G401 (cell line): ENCODE measurements at places on chromosomes 13 and 19. TPM values are rescaled to one million over a fixed set of nuclear protein-coding genes. Genes with fewer than 3 reads are reported as not detected.
A peak's percentile ranks its signal among the peaks of the same experiment; 100 is the strongest.

DNA sequence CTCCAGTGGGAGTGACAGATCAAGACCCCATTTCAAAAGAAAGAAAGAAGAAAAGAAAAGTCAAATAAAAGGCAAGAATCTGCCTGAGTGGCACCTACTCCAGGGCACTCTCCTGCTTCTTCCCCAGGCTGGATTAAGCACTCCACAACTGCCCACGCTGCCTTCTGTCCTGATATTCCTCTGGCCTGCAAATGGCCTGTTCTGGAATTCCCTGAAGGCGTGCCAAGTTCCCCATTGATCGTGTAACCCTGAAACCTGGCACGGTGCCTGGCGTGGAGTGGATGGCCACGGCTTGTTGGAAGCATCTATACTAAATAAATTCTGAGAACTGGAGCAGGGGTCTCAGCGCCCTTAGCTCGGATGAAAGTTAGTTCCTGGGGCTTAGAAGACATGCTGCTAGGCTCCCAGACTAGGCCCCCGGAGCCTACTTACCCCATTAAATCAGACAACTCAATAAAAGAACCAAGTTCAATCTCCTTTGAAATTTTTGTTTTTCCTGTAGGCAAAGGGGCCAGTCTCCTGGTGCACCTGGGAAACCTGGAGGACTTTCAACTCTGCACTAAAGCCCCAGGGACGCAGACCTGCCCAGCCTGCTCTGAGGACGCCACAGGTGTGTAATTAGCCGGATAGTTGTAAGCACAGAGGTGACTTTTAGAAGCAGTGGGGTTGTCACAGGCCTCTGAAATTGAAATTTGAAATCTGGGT is 21.9 kb downstream of the ANKRD27 start:
- peak; percentile 67 for DNase-seq

DNA sequence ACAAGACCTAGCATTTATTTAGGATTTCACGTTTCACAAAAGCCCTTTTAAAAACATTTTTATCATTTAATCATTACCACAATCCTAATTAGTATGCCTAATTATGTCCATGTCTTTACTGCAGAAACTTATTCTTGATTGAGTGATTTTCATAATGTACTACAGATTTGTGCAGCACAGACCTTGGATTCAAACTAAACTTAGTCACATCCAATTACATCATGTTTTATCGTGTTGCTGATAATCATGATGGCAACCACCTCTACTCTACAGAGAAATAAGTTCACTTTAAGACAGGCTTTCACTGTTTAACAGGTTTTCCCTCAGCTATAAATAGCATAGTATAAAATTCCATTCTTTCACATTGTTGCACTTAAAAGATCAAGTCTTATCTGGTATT is 240.9 kb upstream of the RFC3 start:
- DNase-seq: no peak

DNA sequence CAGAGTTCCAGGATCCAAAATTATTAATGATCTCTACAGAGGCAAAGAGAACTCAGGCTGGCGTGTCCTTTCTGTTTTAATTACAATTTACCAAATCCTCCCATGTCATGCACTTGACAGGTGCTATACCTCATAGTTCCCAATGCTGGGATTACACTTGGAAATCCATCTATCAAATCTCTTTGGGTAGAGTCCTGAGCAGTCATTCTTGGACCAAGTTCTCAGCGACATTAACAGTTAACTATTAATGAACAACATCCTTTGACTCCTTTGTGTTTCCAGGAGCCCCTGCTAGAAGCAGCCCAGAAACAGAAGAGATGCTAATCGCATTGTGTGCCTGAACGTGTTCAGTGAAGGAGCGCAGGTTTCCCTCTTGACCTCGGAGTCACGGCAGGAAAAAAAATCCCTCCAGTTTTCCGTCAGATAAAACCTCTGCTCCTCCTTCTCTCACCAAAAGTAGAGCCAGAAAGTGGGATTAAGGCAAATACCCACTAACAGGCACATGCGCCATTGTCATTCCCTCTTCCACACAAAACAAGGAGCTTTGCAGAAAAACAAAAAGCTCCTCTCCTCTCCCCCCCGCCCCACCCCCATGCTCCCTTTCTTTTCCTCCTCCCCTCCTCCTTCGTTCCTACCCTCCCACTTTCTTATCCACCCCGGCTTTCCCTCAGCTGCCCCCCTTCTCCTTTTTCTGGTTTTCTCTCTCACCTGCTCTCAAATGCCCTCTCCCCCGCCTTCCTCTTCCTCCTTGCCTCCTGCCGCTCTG is 224.7 kb downstream of the ZIC5 start:
- no peak for DNase-seq

The CACNG7 gene
- 6.9 and 11.0 TPM in 2 replicates for total RNA-seq

DNA sequence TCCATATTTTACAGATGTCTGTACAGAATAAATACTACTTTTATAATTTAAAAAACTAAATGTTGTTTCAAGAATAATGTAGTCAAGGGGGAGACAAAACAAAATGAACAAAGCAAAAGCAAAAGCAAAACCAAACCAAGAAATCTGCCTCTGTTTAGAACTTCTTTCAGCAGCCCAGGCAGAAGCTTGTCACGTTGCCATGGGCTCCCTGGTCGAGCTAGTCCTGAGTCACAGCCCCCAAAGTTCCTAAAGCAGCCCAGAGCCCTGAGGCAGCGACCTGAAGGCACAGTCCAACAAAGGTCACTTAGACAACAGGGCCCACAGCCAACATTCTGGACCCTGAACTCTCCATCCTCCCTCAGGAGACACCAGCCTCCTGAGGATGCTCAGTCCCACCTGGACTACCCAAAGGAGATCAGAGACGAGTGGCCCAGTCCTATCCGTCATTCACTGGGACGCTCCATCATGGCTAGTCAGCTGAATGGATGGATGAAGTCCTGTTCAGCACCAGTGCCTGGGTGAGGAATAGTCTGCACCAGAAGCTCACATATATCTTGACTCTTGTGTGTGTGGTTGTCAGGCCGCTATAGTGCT is 41.7 kb downstream of the SIAH3 start:
- DNase-seq: no peak

The SYCN gene
- total RNA-seq: not detected in 2 replicates

The MYO1F gene
- total RNA-seq: 3.4 TPM in 1 of 2 replicates, not detected in the other

- no peak for DNase-seq
These were observed 431.4 kb downstream of the TBC1D4 start for GRCh38 chr13:75050419-75051046.

The FCAR gene
- not detected in 2 replicates for total RNA-seq

DNA sequence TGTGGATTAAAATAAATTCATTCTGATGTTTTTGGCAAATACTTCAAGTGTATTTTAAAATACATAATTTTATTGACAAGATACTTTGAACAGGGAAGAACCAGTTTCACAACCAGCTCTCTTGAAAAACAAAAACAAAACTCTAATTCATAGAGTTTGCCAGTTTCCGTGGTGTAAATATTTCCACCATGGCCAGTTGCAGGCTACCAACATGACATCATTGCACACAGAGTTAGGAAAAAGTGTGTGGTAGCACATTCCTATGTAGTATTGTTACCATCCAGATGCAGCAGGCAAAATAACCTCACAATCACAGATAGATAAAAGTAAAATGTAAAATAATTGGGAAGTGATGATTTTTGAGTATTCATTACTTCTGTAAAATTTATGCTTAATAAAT is 7.7 kb upstream of the RNF113B start:
- no peak for DNase-seq

The CYP2F1 gene
- not detected in 2 replicates for total RNA-seq

DNA sequence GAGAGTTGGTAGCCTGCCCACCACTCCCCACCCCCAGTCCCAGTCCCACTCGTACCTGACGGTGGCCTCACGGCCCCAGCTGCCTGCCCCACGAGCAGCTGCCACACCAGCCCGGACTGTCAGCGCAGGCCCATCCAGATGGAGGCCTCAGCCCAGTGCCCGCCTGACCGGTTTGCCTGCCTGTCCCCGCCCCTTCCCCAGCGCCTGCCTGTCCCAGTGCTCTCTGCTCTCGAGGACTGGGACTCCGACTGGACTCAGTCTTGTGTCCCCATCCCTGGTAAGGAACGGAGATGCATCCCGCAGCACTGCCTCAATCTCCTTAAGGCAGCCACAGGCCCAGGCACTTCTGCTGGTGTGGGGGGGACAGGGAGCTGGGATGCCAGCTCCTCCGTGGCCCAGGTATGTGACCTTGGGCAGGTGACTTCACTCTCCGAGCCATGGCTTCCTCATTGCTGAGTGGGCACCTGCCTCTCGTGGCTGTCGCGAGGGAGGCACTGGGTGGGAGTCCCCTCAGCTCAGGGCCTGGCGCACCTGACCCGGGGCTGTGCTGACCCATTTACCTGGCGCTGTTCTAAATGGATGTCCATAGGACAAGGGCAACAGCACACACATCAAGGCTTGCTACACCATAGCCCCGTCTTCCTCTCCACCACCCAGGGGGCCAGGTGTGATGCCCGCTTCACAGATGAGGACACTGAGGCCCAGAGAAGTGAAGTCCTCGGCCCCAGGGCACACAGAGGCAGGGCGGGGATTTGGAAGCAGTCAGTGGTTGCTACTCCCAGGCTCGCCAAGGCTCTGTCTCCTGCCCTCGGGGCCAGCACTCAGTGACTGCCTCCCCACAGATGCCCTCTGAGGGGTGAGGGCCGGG is at the start of gene NKPD1:
Gene NKPD1 (minus strand): TSS at position 113 of the 868 bp plus-strand sequence. CDS start 832 bp downstream, outside the sequence.
- no peak for DNase-seq

DNA sequence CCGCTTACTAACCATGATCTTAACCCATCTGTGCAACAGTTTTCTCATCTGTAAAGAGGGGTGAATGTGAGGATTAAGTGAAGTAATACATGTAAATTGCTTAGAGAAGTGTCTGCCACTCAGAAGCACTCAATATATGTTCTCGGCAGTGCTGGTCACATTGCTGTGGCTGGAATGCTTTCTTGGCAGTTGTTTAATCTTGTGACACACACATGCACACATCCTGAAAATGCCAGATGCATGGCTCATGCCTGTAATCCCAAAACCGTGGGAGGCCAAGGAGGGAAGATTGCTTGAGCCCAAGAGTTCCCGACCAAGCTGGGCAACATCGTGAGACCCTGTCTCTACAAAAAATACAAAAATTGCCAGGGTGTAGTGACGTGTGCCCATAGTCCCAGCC is 4.9 kb upstream of the DMKN start:
- DNase-seq: no peak

GRCh38 chr13:98410612-98411011 is 166.3 kb downstream of the STK24 start:
- no peak for DNase-seq

The ZNF442 gene
- 2.5 and 7.7 TPM in 2 replicates for total RNA-seq

DNA sequence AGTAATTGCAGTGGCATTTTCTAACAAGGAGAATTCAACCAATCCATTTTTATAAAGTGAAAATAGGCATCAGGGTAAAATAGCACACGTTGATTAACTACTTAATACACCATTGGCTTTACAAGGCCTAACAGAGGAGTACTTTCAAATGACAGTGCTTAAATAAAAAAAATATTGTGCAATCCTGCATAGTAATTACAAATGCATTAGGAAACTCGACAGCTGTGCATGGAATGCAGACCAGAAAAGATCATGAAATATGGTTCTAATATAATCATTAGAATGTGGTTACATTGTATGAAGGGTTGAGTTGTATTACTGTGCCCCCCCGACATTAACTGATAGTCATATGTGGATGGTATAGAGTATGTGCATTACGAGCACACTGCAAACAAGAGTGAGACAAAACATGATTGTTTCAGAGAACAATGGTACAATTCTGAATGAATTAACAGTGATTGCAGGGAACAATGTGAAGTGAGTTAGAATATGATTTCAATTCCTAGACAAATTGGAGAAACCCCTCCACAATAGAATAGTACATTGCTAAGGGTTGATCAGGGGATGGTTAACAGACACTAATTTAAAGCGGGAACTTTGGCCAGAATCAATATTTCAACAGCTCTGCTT is 270.6 kb downstream of the GPC5 start:
- DNase-seq: no peak

The LGALS14 gene
- total RNA-seq: not detected in 2 replicates

- no peak for DNase-seq
These were observed 755.5 kb downstream of the SLITRK5 start for GRCh38 chr13:88426661-88427060.

- DNase-seq: peak; percentile 67
These were observed 66.3 kb downstream of the KDM4B start for GRCh38 chr19:5035105-5035761.

- no peak for DNase-seq
These were observed 133.4 kb upstream of the FNDC3A start for GRCh38 chr13:48842316-48842715.

The ZNF506 gene
- total RNA-seq: not detected in 2 replicates

GRCh38 chr19:41930322-41930722 is 2.1 kb upstream of the ERFL start:
- DNase-seq: no peak

- peak; percentile 68 for DNase-seq
These were observed 116.9 kb downstream of the SIPA1L3 start for GRCh38 chr19:38023671-38024541.

GRCh38 chr13:83937579-83937978 is 55.3 kb upstream of the SLITRK1 start:
- no peak for DNase-seq

DNA sequence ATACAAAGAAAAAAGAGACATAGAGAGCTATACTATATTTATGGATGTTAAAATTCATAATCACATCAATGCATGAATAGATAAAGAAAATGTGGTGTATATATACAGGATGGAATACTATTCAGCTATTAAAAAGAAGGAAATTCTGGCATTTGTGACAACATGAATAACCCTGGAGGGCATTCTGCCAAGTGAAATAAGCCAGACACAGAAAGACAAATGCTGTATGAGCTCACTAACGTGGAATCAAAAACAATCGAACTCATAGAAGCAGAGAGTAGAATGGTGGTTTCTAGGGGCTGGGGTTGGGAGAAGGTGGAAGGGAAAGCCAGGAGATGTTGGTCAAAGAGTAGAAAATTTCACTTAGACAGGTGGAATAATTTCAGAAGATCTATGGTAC is 24.0 kb downstream of the UTP14C start:
- no peak for DNase-seq

DNA sequence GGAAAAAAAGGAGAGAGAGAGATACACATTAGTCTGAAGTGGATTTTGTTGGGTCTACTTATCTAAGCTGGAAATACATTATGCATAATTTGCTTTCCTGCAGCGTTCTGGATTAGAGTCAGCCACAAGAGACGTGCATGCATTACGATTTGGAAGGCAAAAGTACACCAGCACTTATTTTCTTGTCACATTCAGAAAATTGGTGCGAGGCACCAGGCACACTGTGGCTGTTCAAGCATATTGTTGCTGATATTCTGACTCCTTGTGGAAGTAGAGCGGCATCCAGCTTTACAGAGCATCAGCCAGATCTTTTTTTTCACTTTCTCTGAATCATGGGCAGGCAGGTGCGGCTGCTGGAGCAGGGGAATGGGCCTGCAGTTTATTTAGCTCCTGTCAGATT is 905.6 kb upstream of the SPRY2 start:
- no peak for DNase-seq

The KLF1 gene
- not detected in 2 replicates for total RNA-seq

The LGALS16 gene
- not detected in 2 replicates for total RNA-seq

DNA sequence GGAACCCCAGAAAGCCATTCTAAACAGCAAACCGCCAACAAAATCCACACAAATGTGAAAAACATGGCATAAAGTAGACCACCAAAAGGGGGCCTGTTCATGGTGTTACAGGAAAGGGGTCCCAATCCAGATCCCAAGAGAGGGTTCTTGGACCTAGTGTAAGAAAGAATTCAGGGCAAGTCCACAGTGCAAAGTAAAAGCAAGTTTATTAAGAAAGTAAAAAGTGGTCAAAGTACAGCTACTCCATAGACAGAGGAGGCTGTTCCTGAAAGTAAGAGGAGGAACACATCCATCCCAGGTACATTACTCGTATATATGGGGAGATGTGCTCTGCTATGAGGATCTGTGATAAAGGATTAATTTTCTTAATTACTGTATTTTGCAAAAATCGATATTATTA is 67.8 kb upstream of the SLC15A1 start:
- no peak for DNase-seq
